Right renal cortex interstitium (tissue), 3 donors: ENCODE measurements at places on chromosomes 3 and 15. TPM values are rescaled to one million over a fixed set of nuclear protein-coding genes. Genes with fewer than 3 reads are reported as not detected.
A peak's percentile ranks its signal among the peaks of the same experiment; 100 is the strongest.

The OCA2 gene
- 6.1 TPM for polyA plus RNA-seq

The PRSS50 gene
- polyA plus RNA-seq: 2.0 TPM

The AQR gene
- 44.6 TPM for polyA plus RNA-seq

The ZNF501 gene
- 12.2 TPM for polyA plus RNA-seq

The SPATA12 gene
- polyA plus RNA-seq: 0.07 TPM

The GP9 gene
- 0.92 TPM for polyA plus RNA-seq

- DNase-seq: no peak
Observed at GRCh38 chr15:85763673-85764633, 30.8 kb downstream of the KLHL25 start.

GRCh38 chr3:4139462-4140140 is 163.6 kb upstream of the SETMAR start:
- DNase-seq: no peak

DNA sequence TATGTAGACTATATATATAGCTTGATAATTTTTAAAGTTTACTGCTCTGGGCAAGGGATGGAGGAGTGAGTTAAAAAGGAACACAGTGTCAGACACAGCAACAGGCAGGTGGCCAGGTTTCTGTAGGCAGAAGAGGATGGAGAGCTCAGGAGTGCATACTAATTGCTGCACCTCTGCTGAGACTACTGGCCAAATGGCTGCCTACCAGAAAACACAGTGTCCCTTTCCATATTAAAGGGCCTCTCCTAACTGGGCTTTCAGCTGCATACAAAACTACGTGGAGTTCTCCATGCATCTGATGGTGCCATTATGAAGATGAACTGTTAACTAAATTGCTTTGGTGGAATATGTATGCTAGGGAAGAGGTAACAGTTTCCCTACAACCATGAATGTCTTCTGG is 1.8 kb downstream of the ATP13A4 start:
- no peak for DNase-seq

GRCh38 chr3:122938783-122939425 is 88.7 kb downstream of the SEMA5B start:
- no peak for DNase-seq

DNA sequence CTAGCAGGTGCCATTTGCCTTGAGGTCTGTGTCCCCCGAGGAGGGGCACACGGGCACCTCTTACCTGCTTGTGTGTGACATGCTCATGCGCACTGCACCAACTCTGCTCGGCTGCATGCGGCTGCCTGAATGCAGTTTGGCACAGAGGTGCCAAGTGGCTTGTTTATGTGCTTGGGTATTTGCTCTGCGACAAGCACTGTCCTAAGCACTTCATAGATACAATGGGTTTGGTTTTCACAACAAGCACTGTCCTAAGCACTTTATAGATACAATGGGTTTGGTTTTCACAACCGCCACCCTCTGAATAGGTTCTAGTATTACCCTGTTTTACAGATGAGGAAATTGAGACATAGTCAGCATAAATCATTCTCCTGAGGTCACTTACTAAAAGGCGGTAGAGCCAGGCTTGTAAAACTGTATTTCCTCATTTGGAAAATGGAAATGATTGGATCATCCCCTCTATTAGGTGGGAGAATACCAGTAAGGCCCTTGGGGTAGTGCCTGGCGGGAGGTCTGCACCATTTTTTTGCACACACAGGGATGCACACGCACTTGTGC is 487 bp downstream of the ITIH4 start:
- DNase-seq: no peak

GRCh38 chr3:23249961-23250360 is 46.8 kb downstream of the UBE2E2 start:
- DNase-seq: no peak

DNA sequence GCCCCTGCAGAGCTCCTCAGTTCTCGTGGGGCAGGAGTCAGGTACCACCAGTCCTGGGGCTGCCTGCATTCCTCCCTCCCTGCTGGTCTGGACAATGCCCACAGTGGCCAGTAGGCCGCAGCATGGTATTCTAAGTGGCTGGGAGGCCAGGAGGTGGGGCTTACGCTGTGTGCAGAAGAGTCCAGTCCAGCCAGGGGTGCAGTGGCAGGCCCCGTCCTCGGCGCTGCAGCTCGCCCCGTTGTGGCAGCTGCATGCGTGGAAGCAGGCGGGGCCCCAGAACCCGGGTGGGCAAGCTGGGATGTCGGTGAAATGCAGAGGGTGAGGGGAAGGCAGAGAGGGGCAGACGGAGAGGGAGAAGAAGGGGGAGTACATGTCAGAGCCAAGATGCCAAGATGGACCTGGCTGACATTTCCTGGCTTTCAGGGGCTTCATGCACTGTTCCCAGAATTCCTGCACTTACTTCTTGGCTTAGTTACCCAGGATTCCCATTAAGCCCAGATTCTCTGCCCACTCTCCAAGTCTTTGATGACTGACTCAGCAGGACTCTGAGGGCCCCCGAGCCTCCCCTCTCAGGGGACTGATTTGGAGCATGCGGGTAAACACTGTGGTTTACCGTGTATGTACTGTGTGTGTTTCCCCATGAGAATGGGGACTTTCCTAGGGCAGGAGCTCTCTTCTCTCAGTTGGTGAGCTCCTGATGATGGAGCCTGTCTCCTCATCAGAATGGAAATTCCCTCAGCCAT is 47.5 kb downstream of the RAB11A start:
- peak; percentile 29 for DNase-seq

DNA sequence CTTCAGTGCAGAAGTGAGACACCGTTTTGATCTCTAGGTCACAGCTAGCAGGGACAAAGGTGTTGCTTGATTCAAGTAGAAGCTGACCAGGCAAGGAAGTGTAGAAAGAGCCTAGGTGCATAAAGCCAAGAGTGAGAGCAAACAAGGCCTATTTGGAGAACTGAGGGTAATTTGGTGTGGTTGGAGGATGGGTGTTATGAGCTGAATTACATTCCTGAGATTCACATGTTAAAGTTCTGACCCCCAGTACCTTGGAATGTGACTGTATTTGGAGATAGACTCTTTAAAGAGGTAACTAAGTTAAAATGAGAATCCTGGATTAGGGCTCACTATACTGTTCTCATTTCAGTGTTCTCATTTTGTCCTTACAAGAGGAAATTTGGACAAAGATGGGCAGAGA is 191.3 kb downstream of the ZMAT3 start:
- no peak for DNase-seq

GRCh38 chr3:185718736-185719593 is 105.9 kb downstream of the IGF2BP2 start:
- DNase-seq: no peak

DNA sequence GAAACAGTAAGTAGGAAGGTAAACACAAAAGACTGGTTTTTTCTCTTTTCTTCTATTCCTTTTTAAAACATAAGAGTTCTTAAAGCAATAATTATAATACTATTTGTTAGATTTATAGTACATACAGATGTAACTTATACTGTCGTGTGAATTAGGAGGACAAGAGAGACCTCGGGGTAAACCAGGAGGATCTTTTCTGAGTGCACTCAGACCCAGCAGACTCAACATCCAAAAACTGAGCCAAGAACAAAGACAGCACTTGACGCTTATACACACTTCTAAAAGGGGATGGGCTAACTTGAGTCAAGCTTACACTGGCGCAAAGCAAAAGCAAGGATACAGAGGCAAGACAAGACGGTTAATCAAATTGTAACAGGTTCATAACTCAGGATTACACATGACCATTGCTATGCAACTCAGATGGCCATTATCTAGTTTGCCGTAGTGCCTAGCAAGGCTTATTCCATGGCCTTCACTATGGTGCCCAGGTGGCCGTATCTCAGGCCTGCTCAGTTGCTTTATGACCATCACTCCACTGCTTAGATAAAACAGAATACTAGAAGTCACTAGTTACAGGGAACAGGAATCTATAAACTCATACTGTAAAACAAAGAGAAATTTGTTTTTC is 18.6 kb downstream of the MTHFS start:
- DNase-seq: no peak

- no peak for DNase-seq
Observed at GRCh38 chr15:88321271-88321670, 64.7 kb upstream of the NTRK3 start.

GRCh38 chr3:128073807-128074206 is 21.6 kb downstream of the SEC61A1 start:
- no peak for DNase-seq

DNA sequence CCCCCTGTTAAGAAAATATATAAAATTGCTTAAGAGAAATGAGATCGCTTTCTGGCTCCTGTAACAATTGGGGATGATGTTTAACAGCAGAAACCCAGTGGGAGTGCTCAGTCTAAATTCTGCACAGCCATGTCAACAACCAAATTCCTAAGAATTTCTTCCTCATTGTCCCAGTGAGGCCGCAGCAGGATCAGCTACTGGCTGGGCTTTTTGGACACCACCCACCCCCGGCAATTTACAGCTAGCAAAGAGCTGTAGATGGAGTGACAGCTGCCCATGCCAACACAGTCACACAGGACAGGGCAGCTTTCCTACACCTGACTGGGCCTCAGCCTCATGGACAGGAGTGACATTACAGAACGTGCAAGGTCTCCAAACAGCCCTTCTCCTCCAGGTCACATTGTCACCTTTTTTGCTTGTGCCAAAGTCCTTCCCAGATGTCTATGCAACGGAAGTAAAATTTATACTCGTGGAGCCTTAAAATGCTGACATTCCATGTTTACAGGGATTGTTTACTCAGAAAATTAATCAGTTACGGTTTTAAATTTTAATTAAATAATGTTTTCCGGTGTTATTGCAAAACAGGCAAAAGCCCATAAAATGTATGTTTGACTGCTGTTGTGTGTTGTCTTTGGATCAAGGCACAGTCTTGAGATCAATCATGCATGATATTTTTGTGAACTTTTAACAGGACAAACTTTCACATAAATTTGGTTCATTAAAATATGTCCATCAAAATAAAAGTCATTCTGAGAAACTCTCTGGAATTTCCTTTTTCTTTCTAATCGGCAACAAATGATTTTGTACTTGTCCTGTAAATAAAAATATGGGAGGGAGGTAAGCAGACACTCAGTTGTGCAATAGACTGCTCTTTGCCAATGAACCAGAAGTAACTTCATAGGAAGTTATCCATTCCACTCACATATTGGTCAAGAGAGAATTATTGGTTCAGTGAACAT is 943.2 kb downstream of the MCTP2 start:
- no peak for DNase-seq

- no peak for DNase-seq
Observed at GRCh38 chr3:113890256-113890900, 51.8 kb downstream of the GRAMD1C start.

DNA sequence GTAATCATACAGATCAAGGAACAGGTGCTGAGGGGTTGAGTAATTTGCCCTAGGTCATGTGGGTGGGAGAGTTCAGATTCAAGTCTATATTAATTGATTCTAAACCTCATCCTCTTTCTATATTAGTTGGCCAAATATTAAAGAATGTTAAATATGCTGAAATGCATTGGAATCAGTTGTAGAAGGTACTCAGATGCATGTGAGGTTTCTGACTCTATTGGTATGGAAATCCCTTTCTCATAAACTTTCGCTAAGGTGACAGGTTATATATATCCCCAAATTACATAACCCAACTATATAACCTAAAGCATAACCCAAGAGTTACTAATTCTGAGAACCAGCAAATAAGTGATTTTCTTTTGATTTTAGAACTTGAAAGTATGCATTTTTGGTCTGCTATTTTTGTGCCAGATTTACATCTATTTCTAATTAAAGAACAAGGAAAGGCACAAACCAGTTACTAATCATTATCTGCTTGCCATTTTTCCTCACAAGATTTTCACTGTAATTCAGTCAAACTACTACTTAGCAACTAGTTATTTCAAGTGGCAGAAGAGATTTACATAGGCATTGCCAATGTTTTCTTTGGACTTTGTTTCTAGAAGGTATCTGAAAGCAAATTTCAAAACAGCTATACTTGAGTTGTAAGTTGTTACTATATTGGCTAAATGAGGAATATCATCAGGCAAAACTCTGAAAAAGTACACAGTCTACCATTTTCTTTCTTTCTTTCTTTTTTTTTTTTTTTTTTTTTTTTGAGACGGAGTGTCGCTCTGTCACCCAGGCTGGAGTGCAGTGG is 201.3 kb downstream of the RBMS3 start:
- DNase-seq: no peak

DNA sequence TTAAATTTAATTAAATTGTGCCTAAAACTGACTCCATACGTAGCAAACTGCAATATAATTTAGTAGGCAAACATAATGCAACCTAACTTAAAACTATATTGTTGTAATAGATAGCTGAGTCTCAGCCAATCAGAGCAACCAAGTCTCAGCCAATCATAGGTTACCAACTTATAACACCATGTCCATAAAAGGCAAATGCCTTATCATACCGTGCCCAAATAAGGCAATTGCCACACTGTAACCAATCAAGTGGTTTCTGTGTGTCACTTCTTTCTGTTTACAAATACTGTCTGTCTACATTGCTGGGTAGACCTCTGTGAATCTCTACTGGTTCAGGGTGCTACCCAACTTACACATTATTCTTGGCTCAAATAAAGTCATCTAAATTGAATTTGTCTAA is 728.4 kb upstream of the EPHA6 start:
- no peak for DNase-seq

DNA sequence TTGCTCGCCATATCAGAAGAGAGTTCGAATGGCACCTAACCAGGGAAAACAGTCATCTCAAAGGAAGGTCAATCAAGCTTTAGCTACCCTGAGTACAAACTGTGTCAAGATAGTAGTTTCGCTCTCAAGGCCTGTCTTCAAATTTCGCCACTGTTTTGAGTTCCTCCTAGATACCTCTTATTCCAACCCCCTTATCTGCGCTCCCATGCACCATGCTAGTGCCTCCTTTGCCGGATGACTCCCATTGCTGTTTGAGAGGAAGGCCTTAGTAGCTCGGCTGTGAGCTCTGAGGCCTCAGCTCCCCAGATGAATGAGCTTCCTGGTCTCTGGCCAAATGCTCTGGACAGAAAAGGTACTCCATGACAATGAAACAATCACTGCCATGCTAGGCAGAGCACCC is 256.0 kb downstream of the ULK4 start:
- no peak for DNase-seq

DNA sequence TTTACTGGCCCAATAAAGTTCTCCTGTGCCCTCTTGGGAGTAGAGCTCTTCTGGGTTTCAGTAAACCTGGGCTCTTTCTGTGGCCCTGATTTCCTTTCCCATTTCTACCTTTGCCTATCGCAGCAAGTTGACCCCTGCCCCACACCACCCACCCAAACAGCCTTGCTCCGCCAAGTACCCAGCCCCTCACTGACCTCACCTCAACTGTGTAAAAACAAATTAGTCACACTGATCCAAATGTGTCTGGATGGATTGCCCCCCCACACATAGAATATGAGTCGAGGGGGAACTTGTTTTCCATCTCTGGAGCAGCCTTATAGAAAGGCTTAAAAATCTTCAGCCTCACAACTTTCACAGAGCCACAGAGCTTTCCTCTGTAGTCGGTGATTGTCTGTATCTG is 28.6 kb upstream of the VEPH1 start:
- no peak for DNase-seq
